ENCODE measurements at places on chromosomes 5 and 9.

- DNase-seq = no peak
Measured at GRCh38 chr9:130209422-130209821, 37.2 kb downstream of the NCS1 start.

GRCh38 chr5:147576646-147577535, 67.0 kb upstream of the DPYSL3 start:
- DNase-seq = no peak

- DNase-seq = no peak
Measured at GRCh38 chr5:54746777-54747398, 229.3 kb downstream of the SNX18 start.

DNA sequence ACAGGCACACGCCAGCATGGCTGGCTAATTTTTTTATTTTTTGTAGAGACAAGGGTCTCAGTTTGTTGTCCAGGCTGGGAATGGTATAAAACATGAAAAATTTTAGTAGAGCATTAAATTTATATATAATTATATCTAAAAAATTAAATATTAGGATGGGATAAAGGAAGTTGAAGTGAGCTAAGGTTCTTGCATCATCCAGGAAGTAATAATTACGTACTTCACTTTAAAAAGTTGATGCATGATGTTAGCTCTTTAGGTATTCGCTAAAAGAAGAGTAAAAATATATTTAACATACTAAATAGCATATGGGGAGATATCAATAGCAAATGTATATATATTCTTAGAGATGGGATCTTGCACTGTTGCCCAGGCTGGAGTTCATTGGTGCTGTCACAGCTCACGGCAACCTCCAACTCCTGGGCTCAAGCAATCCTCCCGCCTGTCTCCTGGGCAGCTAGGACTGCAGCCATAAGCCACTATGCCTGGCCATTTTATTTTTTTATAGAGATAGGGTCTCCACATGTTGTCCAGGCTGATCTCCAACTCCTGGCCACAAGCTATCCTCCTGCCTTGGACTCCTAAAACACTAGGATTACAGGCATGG, 12.3 kb downstream of the DCAF10 start:
- DNase-seq = no peak

DNA sequence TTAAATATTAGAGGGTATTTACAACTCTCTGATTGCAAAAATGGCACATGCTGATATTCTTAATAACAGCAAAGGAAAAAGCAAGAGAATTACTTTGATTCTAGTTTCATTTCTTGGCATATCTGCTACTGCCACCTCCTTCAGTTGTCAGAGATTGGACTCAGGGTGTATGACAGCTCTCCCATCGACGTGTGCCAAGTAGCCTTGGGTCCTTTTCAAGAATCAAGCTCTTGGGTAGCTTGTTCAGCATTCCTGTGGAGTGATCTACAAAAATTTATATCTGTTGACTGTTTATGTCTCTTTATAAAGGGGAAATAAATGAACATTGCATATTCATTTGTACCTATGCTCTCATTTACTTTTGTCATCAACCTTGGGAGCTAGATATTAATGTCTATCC, 315.6 kb downstream of the PRR16 start:
- no peak for DNase-seq

- DNase-seq = no peak
Measured at GRCh38 chr5:13830536-13830935, 114.0 kb downstream of the DNAH5 start.

DNA sequence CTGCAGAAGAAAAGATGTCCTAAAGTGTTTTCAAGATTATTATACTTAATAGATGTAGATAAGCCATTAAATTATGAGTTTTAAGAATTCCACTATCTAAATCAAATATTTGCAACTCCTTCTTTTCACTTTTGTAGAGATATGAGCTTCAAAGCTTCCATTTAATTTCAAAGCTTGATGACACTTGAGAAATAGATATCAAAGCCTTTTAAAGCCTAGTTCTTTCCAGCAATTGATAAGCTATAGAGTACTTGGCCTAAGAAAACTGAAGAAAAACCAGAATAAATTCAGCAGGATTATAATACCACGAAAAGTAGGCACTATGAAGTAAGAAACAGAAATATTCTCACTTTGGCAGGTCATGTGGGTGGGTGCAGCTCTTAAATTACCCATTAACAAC, 1.7 kb downstream of the TNFSF8 start:
- no peak for DNase-seq
